Osteocyte (in vitro differentiated cells): ENCODE measurements at places on chromosomes 5 and 9. TPM values are rescaled to one million over a fixed set of nuclear protein-coding genes. Genes with fewer than 3 reads are reported as not detected.

The SLC34A1 gene
- total RNA-seq: not detected in 2 replicates

The S100Z gene
- total RNA-seq: not detected in 2 replicates

- no peak overlapping the region for H3K27ac ChIP-seq
- H3K27me3 ChIP-seq: no peaks in the 10 kb centered on the region
- no peaks in the 10 kb centered on the region for H3K36me3 ChIP-seq
- no peaks in the 10 kb centered on the region for H3K4me1 ChIP-seq
- H3K4me3 ChIP-seq: no peak overlapping the region
- DNase-seq: no peak
Measured at GRCh38 chr5:23627976-23628375, 120.6 kb downstream of the PRDM9 start.

DNA sequence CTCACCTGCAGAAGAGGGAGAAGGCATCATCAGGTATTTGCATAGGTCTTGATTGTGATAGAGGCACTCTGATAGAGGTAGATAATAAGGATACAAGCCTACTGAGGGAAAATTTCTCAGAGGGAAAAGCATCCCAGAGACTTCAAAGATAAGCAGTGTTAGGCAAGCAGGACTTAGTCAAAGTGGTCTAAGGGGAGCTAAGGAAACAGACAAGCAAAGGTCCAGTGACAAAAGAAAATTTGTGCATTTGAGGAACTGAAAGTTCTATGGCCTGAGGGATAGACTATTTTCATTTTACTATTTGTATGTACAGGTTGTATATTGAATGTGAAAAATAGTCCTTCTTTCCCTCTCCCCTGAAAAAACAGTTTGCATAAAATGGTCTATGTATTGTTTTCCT lies 27.4 kb downstream of the OXCT1 start:
- H3K27me3 ChIP-seq: no peaks in the 10 kb centered on the region
- no peak for DNase-seq
- H3K4me1 ChIP-seq: peaks cover 4% of the 10 kb centered on the region
- H3K27ac ChIP-seq: no peak overlapping the region
- peaks cover 16% of the 10 kb centered on the region for H3K36me3 ChIP-seq

- no peak for DNase-seq
- H3K27ac ChIP-seq: no peak overlapping the region
- no peak overlapping the region for H3K4me3 ChIP-seq
- H3K36me3 ChIP-seq: no peaks in the 10 kb centered on the region
Measured at GRCh38 chr5:125181159-125181558, 434.7 kb upstream of the ZNF608 start.

- no peak overlapping the region for H3K4me3 ChIP-seq
- DNase-seq: no peak
- H3K27me3 ChIP-seq: peaks cover 26% of the 10 kb centered on the region
- H3K4me1 ChIP-seq: peaks cover 7% of the 10 kb centered on the region
- peaks cover 3% of the 10 kb centered on the region for H3K36me3 ChIP-seq
- H3K27ac ChIP-seq: no peak overlapping the region
Measured at GRCh38 chr5:172618574-172619365, 22.3 kb upstream of the NEURL1B start.

- H3K27me3 ChIP-seq: peaks cover 20% of the 10 kb centered on the region
- H3K4me1 ChIP-seq: no peaks in the 10 kb centered on the region
- H3K27ac ChIP-seq: no peak overlapping the region
Measured at GRCh38 chr5:6458833-6459232, 10.2 kb downstream of the UBE2QL1 start.

- peaks cover 29% of the 10 kb centered on the region for H3K4me1 ChIP-seq
- peaks cover 56% of the 10 kb centered on the region for H3K27me3 ChIP-seq
- no peak overlapping the region for H3K4me3 ChIP-seq
- no peaks in the 10 kb centered on the region for H3K36me3 ChIP-seq
- no peak for DNase-seq
Measured at GRCh38 chr5:135491038-135491551, 38.9 kb upstream of the TIFAB start.

- DNase-seq: no peak
- H3K4me3 ChIP-seq: no peak overlapping the region
- no peaks in the 10 kb centered on the region for H3K27me3 ChIP-seq
- peaks cover 25% of the 10 kb centered on the region for H3K36me3 ChIP-seq
- peaks cover 5% of the 10 kb centered on the region for H3K4me1 ChIP-seq
Measured at GRCh38 chr9:129006328-129007034, 21.6 kb downstream of the SH3GLB2 start.
